Spleen (tissue), 13 donors: ENCODE measurements at places on chromosomes 3 and 15. TPM values are rescaled to one million over a fixed set of nuclear protein-coding genes. Genes with fewer than 3 reads are reported as not detected.

GRCh38 chr3:168251371-168251770, 155.6 kb upstream of the GOLIM4 start:
- H3K4me1 ChIP-seq = peaks cover 10% of the 10 kb centered on the region
- DNase-seq = no peak
- H3K36me3 ChIP-seq = no peaks in the 10 kb centered on the region
- H3K4me3 ChIP-seq = no peak overlapping the region

DNA sequence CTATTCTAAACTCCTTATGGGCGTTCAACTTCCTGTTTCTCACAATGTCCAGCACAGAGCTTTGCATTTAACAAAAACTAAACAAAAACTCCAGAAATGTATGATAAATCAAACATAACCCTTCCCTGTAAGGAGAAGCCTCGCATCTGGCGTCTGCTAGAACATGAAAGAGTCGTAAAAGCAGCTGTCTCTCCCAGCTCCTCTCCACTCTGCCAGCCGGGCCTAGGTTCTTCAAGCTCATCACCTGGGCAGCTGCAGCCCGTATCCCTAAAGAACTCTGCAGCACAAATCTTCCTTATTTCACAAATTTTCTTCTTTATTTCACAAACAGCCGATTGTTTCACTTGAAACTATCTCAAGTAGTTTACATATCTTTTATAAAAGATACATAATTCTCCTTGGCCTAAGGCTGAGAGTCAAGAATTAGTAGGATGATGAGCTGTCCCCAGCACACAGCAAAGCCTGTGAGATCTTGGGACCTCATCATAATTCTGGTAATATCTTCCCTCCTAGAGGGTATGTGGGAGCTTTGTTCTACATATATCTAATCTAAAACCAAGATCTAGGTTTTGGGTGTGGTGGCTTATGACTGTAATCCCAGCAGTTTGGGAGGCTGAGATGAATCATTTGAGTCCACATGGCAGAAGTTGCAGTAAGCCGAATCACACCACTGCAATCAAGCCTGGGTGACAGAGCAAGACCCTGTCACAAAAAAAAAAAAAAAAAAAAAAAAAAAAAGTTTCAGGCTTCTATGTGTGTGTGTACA, 35.3 kb downstream of the ANXA2 start:
- no peak overlapping the region for H3K4me3 ChIP-seq
- peaks cover 49% of the 10 kb centered on the region for H3K4me1 ChIP-seq
- peaks cover 73% of the 10 kb centered on the region for H3K36me3 ChIP-seq
- H3K27ac ChIP-seq = peak overlapping the region; percentile 52
- no peak for DNase-seq
- H3K27me3 ChIP-seq = no peaks in the 10 kb centered on the region

DNA sequence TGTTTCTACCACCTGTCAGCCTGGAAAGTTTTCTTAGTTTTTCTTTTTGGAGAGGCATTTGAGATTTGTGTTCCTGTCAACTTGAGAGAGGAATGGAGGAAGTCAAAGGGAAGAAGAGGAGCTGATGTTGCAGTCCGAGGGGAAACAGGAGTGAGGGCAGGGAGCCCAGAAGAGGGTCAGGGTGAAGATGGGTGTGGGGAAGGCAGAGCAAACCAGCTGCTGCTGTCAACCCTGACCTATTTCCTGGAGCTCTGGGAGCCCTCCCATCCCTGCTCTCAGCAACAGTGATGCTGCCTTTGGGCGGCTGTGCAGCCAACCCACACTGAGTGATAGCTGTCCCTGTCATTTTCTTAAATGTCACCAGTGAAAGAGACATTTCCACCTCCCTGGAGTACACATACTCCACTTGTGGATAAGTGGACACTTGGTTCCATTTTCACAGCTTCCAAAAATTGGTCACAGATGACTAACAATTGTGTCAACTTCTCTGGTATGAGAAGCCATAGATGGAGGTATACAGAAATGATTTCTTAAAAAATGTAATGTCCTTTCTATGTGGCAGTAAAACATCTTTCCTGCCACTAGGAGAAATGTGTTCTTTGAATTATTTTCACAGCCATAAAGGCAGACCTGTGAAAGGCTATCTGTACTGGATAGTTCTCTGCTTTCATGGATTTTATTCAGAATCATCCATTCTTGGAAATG, 556.3 kb upstream of the TBL1XR1 start:
- H3K4me3 ChIP-seq = no peak overlapping the region
- DNase-seq = peak; percentile 79
- H3K4me1 ChIP-seq = peaks cover 21% of the 10 kb centered on the region
- H3K36me3 ChIP-seq = no peaks in the 10 kb centered on the region
- H3K27ac ChIP-seq = no peak overlapping the region
- no peaks in the 10 kb centered on the region for H3K27me3 ChIP-seq

GRCh38 chr3:129756871-129757270, 136.6 kb downstream of the TMCC1 start:
- peaks cover 17% of the 10 kb centered on the region for H3K4me1 ChIP-seq
- H3K27ac ChIP-seq = no peak overlapping the region
- no peak overlapping the region for H3K4me3 ChIP-seq
- DNase-seq = no peak

- no peaks in the 10 kb centered on the region for H3K27me3 ChIP-seq
- no peak for DNase-seq
- H3K27ac ChIP-seq = no peak overlapping the region
- no peak overlapping the region for H3K4me3 ChIP-seq
Observed at GRCh38 chr3:141331377-141332318, 36.7 kb upstream of the ZBTB38 start.

DNA sequence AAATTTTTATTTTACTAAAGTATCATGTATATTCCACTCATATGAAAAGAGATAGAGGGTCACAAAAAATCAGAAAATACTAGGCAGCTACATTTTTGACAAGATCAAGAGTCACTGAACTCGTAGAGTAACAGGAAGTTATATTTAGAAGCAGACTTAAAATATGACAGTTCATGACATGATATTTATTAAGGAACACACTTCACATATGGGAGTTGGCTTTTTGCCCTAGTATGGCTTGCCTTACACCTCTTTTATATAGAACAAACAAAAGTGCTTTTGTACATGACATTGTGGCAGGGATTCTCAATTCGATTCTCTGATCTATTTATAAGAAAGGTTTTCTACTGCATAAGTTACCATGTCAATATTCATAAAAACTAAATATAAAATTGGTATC, 80.1 kb upstream of the GBE1 start:
- no peak for DNase-seq
- H3K36me3 ChIP-seq = no peaks in the 10 kb centered on the region
- H3K27ac ChIP-seq = no peak overlapping the region
- H3K4me1 ChIP-seq = no peaks in the 10 kb centered on the region
- H3K4me3 ChIP-seq = no peak overlapping the region
- H3K27me3 ChIP-seq = no peaks in the 10 kb centered on the region

- DNase-seq = no peak
- H3K36me3 ChIP-seq = no peaks in the 10 kb centered on the region
- H3K27ac ChIP-seq = no peak overlapping the region
- no peak overlapping the region for H3K4me3 ChIP-seq
- H3K27me3 ChIP-seq = no peaks in the 10 kb centered on the region
Observed at GRCh38 chr3:140384028-140384771, 293.7 kb upstream of the TRIM42 start.

GRCh38 chr15:91895051-91895450, 41.5 kb downstream of the SLCO3A1 start:
- H3K27ac ChIP-seq = no peak overlapping the region
- no peaks in the 10 kb centered on the region for H3K4me1 ChIP-seq
- DNase-seq = no peak
- no peaks in the 10 kb centered on the region for H3K27me3 ChIP-seq

DNA sequence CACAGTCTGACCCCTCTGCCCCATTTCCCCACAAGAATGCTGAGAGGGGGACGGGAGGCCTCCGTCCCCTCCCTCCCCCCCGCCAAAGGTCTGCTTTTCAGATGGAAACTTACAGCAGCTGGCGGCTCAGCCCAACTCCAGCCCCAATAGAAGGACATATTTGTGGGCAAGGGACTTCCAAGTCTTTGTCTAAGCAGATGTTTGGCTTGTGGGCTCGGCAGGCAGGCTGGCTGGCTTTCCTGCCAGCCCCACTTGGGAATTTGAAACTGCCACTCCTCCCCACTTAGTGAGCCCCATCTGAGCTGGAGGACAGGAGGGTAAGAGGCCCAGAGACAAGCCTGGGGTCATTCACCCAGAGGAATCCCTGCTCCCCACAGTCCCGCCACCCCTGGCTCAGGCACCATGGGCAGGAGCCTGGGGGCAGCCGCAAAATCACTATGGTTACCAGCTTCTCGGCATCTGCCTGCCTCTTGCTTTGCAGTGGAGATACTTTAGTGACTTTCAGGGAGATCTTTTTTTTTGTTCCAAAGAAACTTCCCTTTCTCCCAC, 53.6 kb downstream of the LMCD1 start:
- H3K4me3 ChIP-seq = no peak overlapping the region
- no peaks in the 10 kb centered on the region for H3K27me3 ChIP-seq
- peak overlapping the region; percentile 32 for H3K27ac ChIP-seq
- H3K36me3 ChIP-seq = peaks cover 7% of the 10 kb centered on the region
- no peak for DNase-seq
- no peaks in the 10 kb centered on the region for H3K4me1 ChIP-seq

The GOLGA8R gene
- total RNA-seq = 6.9 TPM
